Left cardiac atrium (tissue), 4 donors: ENCODE measurements at places on chromosomes 1 and 21. TPM values are rescaled to one million over a fixed set of nuclear protein-coding genes. Genes with fewer than 3 reads are reported as not detected.
A peak's percentile ranks its signal among the peaks of the same experiment; 100 is the strongest.

DNA sequence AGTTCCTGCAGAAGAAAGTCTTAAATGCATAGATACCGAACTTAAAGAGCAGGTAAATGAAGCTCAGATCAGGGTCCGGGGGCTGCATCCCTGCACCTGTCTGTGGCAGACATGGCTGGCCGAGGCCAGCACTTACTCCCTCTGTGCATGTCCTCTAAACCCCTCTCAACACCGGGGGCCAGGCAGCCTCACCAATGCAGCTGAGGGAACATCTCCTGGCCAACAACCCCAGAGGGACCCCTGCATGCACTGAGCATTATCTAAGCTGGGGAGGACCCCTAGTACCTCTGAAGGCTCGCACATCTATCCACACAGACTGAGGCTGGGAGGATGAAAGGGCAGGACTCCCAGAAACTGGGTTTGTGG, 18.4 kb downstream of the TTC34 start:
- DNase-seq, result no peak

EPS8L3 gene
- not detected for total RNA-seq

GRCh38 chr1:225026701-225027100, 97.2 kb downstream of the DNAH14 start:
- no peak for DNase-seq

DNA sequence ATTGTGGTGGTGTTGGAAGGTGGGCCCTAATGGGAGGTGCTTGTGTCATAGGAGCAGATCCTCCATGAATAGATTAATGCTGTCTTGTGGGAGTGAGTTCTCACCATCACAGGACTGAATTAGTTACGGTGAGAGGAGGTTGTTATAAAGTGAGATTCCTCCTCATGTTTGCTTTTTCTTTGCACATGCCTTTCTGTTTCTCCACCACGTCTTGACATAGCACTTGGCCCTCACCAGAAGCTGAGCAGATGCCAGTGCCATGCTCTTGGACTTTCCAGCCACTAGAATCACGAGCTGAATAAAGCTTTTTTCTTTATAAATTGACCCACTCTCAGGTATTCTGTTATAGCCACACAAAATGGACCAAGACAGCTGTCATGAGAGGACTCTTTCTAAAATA, 194.8 kb downstream of the PTPRU start:
- DNase-seq, result no peak

DNA sequence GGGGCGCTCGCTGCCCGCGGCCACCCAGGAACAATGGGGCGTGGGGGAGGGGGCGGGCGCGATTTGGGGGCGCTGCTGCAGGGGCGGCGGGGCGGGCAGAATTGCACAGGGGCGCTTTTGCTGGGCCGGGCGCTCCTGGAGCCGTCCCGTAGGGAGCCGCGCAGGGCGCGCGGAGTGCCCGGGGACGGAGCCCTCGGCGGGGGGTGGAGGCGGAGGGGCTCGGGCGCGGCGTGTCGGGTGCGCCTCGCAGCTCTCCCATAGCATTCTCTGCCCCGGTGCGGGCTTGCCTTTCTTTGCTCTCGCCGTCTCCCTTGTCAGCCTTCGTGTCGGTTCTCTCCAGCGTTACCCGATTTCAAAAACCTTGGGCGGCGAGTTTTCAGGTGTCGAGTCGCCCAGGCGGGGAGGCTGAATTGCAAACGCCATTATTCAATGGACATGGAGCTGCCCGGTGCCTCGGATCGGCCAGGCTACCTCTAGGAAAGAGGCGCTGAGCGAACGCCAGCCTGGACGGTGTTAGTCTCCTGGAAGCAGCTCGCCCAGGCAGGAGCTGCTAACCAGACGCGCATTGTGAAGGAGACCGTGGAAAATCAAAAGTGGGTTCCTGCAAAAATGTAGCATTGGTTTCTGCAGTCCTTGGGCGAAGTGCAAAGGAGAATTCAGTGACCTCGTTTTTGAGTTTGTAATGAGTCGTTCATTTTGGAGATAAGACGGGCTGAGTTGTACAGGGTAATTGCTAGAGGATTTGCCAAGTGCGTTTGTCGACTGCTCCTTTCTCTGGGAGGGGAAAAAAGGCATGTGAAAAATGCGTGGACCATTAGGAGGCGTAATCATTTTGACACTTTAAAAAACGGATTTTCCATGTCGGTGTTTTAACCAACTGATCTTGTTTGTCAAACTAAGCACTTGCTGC, 626 bp downstream of the CXADR start:
- DNase-seq, result peak; percentile 36

TNFSF4 gene
- 1.9 TPM for total RNA-seq

B4GALT3 gene
- 25.2 TPM for total RNA-seq

F3 gene
- total RNA-seq, result 47.9 TPM

GRCh38 chr1:44227211-44227610, 13.9 kb downstream of the DMAP1 start:
- no peak for DNase-seq

MATN1 gene
- not detected for total RNA-seq

GRCh38 chr1:147924813-147925212, 3.4 kb upstream of the GPR89B start:
- no peak for DNase-seq

HSPB7 gene
- 2,192 TPM for total RNA-seq

GRCh38 chr1:35202048-35202719, 9.2 kb upstream of the SFPQ start:
- peak; percentile 56 for DNase-seq

GRCh38 chr1:64645735-64646134, 99.1 kb upstream of the RAVER2 start:
- no peak for DNase-seq

DNA sequence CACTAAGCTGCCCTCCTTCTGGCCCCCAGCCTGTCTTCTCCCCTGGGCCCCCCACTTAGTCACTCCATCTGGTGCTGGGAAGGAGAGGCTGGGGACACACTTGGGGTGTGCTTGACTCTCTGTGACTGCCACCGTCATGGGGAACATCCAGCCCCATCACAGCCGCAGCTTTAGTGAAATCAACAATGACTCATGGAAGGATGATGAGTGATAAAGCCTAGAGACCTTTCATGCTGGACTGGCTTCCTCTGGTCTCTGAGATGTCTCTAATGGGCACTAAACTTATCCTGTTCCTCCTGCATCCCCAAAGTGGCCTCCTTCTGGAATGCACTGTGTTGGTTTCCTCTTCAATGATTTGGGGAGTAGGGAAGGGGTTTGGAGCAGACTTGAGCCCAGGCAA, 172.9 kb downstream of the GRIK3 start:
- DNase-seq, result no peak

DNA sequence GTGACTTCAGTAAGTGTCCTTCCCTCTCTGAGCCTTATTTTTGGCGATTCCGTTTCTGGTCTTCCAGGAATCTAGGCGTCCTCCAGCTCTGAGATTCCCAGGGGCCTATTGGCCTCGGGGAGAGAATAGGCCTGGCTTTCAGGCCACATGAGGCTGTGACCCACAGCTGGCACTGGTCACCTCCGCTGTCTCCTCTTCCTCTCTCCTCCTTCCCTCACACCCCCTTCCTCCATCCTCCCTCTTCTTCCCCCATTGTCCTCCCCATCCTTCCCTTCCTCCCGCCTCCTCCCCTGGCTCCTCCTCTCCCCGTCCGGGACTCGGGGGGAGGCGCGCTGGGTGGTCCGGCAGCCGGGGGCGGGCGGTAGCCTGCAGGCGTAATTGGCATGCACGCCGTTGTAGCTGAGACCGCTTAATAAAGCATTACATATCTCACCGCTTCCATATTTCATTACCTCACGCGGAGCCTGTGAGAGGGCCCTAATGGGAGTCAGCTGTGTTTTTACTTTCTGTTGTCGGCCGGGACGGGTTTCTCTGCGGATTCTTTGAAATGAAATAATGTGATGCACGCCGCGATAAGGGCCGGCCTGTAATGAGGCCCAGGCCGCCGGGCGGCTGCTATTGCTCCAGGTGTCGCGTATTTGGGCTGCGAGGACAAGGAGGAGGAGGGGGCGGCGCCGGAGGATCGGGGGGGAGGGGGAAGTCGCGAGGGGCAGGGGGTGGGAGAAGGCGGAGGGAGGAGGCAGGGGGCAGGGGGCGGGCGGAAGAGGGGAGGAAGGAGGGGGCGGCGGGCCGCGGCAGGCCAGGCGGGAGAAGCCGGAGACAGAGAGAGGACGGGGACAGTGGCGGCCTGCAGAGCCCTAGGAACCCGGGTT, 95.3 kb downstream of the FOXD2 start:
- peak; percentile 69 for DNase-seq

DNA sequence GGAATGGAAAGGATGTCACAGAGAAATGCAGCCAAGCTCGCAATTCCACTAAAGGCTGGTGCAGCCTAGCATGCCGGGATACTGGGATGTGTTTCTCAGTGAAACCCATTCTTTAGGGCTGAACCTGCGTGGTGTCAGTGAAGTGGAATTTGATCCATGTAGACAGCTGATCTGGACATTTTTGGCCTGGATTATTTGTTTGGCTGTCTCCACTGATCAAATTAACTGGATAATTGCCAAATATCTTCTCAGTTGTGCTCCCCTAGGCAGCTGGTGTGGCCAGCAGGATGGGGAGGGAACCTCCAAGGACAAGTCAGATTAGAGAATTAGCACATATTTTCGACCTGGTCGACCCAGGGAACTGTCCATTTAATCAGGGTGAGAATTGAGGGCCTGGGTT, 318.4 kb downstream of the RPS6KC1 start:
- no peak for DNase-seq

GNG12 gene
- 49.6 TPM for total RNA-seq

DNA sequence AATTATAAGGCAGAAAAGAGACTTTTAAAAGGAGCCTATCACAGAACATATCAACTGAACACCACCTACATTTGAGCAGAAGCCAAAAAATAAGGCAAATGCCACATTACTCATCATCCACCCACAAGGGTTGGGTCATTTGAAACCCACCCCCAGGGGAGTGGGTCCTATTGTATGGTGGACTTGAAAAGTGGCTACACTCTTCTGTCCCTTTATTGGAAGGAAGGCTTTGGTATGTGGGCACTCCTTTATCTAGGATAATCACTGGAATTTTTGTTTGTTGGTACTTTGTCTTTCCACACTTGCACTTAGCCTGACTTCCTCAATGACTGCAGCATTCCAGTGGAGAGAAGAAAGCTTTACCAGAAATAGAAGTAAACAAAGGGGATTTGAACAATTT, 157.2 kb upstream of the COL11A1 start:
- no peak for DNase-seq

ATP6V1G3 gene
- total RNA-seq, result not detected

DNA sequence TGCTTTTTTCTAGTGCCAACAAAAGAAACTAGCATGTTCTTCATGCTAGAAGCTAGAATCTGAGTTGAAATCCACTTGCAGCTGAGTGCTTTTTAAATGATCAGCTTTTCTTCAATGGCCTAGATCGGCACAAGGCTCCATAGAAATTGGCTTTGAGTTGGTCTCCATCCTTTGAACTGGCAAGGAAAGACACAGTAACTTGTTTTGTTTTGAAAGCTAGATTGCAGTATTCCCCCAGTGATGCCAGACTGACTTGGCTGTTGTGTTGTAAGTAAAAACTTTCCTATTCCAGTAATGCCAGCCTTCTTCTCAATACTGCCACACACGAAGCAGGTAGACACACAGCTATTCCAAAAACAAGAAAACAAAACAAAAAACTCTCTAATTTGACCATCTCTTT, 139.1 kb downstream of the FMN2 start:
- no peak for DNase-seq

DNA sequence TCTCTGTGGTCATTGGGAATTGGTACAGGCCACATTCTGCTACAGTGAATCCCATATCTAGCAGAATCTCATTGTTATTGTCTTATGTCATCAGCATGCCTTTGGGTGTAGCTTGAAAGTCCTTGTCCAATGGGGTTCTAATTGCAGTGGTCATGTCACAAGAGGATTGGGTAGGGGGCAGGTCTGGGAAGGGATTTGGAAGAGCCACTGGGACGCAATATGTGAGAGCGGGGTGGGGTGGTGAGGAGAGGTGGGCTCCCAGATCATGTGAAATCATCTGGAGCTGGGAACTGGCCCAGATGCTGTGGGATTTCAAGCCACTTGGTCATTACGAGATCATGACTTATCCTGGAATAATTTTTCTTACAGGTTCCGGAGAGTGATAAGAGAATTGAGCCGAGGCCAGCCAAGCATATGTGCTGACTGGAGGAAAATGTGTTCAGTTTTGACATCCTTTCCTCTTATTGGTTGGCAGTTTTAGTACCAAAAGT, 16.3 kb downstream of the CNIH3 start:
- no peak for DNase-seq

GRCh38 chr1:147208619-147209018, 16.5 kb downstream of the FMO5 start:
- no peak for DNase-seq

DNA sequence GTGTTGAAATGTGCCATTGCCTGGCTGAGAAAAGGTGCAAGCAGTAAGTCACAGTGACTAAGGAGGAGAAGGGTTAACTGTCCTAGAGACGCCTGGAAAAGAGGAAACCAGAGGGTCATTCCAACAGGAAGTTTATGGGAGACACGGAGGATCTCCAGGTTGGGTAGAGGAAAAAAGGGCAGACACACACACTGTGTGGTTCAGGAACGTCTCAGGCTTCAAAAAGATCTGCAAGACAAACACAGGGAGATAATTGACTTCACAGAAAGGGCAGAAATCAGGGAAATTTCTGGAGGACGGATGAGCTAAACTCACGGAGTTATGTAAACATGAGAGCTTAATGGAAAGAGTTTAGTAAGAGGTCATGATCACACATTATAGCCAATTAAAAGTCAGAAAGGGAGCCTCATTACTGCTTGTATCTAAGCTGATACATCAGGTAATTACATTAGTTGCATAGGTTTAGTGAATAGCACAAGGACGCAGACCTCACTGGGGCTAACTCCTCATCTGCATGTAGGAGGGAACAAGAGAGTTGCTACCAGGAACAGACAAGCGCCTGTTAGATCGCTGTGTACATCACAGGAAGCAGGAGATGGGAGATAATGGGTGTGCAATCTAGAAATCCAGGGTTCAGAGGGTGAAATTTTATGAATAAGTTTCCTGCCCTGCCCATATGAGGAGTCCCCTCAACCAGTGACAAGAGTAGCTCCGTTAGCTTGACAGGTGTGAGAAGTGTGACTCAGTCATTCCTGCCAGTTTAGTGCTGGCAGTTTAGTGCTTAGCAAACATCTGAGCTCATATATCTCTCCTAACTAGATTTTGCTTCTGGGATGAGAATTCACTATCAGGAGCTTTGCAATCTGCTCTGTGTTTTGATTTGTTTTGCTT, 96.6 kb upstream of the TNR start:
- DNase-seq, result no peak

NEGR1 gene
- 22.4 TPM for total RNA-seq

GRCh38 chr1:221923929-221924598, 182.2 kb upstream of the DUSP10 start:
- DNase-seq, result no peak

WDR26 gene
- total RNA-seq, result 54.3 TPM

DNA sequence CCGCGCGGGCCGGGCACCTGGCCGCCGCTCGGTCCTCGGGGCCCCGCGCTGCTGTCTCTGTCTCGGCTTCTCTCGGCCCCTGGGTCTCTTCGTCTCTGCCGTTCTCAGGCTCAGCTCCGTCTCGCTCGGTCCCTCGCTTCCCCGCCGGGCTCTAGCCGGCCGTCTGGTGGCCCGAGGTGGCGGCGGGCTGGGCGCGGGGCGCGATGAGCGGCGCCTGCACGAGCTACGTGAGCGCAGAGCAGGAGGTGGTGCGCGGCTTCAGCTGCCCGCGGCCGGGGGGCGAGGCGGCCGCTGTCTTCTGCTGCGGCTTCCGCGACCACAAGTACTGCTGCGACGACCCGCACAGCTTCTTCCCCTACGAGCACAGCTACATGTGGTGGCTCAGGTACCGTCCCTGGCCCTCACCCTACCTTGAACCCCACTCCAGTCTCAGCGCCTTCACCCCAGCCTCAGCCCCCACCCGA, 355 bp downstream of the SHISAL2A start:
- DNase-seq, result no peak

- no peak for DNase-seq
These were observed 120.7 kb upstream of the CSF3R start for GRCh38 chr1:36603461-36603860.
